Stimulated activated CD4-positive, alpha-beta T cell treated with anti-CD3 and anti-CD28 coated beads, Interleukin-2, amount 100 ng/mL, for 24 hours (primary cell): ENCODE measurements at places on chromosomes 12 and 14.

- DNase-seq, result no peak
Measured at GRCh38 chr12:83476695-83477690, 790.3 kb downstream of the TMTC2 start.

DNA sequence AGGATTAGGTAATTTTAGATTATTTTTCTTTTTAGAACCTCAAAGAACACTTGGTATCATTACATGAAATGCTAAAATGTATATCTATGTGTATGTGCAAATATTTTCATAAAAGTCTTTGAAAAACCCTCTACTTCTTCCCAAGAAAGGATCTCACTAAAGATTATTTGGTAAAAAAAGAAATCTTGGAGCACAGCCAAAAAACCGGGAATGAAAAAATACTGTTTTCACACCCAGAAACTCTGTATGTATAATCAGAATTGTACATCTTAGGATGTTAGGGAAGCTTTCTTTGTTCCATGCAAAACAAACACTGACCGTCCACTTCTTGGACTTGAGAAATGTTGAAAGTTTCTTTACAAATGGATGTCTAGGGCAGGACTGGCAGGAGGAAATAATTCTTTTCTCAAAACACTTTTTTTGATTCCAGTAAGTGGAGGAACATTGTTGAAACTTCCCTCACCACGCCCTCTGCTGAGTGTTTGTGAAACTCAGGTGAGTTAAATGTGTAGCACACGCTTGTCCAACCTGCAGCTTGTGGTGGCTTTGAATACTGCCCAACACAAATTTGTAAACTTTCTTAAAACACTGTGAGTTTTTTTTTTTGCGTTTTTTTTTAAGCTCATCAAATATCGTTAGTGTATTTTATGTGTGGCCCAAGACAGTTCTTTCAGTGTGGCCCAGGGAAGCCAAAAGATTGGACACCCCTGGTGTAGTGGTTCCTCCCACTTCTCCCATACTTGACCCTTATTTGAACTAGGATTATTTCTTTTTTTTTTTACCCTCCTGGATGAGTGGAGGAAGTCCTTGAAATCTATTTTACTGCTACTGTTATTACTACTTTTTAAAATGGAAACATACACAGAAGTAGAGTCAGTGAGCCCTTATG is 26.6 kb downstream of the FBXO34 start:
- DNase-seq, result no peak

- no peak for DNase-seq
Measured at GRCh38 chr12:131530422-131530821, 180.5 kb upstream of the SFSWAP start.

DNA sequence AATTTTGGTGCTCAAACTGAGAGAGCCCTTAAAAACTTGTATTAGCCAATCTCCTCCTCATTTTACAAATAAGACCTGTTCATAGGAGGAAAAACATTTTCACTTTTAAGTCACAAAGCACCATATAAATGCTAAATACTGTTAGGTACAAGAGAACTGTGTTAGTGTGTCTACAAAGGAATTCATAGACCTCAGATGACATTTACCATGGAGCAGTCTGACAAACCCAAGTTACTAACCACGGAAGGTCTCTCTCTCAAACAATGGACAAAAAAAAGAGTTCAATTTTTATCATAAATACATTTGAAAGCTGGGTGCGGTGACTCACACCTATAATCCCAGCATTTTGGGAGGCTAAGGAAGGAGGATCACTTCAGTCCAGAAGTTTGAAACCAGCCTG is 10.0 kb downstream of the SBNO1 start:
- no peak for DNase-seq

DNA sequence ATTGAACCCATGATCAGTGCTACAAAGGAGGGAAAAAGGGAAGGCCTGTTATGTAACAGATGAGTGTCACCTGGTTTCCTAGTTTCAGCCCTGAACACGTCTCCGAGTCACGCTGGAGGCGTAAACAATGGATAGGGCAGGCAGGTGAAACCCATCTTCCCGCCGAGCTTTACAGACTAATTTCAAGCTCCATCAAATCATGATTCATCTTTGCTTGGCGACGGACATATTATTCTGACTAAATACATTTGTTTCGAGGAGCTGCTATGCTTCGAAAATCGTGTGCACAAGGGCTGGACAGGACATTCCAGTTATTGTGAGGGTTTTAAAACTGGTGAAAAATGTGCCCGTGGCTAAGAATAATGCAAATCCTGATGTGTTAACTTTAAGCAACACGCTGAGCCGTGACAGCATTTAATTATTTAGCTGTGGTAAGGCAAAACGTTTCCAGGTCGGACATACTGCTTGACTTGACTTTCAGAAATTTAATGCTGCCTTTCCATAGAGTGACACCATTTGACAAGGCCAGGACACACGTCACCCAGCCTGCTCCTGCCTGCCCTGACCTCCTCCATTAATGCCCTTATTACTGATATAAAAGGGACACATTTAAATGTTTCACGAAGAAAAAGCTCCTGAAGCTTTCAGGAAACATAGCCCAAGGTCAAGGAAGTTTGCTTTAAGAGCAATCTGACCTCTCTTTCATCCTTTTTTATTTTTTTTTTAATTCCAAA is 1203.5 kb upstream of the TMEM132C start:
- no peak for DNase-seq

DNA sequence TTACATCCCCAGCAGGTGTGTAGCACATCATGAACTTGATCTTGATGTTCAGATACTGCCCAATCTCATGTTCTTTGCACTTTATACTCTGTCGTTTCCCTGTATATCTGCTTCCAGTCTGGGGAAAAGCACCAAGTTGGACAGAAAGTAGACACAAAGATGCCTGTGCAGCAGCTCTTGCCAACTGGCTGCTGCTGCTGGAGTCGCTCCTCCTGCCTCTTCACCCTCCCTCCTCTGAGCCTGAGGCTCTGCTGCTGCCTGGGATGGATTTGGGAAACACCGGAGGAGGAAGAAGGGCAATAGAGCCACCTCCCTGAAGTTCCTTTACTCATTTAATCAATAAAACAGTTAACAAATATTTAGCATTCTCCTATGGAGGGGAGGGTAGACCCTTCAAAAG is 32.4 kb downstream of the ADCK1 start:
- no peak for DNase-seq

GRCh38 chr14:55721353-55721752 is 141.3 kb downstream of the KTN1 start:
- DNase-seq, result no peak

- DNase-seq, result no peak
Measured at GRCh38 chr12:106140223-106140986, 1.7 kb upstream of the NUAK1 start.

DNA sequence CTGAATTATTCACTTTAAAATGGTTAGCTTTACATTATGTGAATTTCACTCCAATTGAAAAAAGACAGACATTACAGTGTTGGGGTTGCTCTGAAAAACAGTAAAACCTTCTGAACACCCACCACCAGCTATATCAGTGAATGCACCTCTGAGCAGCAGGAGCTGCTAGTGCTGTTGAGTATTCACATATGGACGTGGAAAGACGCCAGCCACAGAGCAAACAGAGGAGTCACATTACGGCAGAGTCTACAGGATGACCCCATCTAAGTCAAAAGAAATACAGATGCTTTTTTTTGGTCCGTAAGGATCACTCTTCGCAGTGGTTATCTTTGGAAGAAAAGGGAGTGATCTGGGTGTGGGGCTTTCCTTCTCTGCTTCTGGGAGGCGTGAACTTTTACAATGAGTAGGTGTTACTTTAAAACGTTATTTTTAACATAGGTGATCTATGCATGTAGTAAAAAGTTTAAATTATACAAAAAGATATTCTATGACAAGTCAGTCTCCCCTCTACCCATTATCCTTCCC is 4.5 kb downstream of the HVCN1 start:
- DNase-seq, result no peak

DNA sequence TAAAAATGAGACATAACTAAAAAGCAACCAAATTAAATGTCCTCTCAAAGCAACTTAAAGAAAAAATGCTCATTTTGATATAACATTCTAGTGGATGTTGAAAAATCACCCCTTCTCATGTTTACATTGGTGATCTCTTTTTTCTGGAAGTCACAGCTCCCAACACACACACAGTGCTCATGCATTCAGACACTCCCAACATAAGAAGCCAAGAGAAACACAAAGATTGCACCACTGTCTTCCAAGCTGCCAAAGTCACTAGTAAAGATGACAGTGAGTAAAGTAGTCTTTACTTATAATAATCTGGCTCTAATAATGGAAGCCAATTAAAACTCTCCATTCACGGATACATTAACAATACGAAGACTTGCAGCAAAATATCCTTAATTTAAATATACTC is 218.4 kb downstream of the NTF3 start:
- no peak for DNase-seq

GRCh38 chr12:31736472-31736871 is 7.7 kb upstream of the AMN1 start:
- peak; percentile 52 for DNase-seq

GRCh38 chr12:63876980-63877379 is 32.5 kb downstream of the SRGAP1 start:
- no peak for DNase-seq

- DNase-seq, result no peak
Measured at GRCh38 chr14:88613552-88614010, 50.7 kb downstream of the ZC3H14 start.

- DNase-seq, result no peak
Measured at GRCh38 chr12:62848418-62848817, 86.5 kb downstream of the PPM1H start.

- no peak for DNase-seq
Measured at GRCh38 chr12:54199034-54199433, 10.2 kb upstream of the SMUG1 start.

- no peak for DNase-seq
Measured at GRCh38 chr12:101107032-101107763, 102.8 kb downstream of the SLC5A8 start.

GRCh38 chr12:119868992-119869391 is 8.1 kb downstream of the CIT start:
- DNase-seq, result no peak

GRCh38 chr12:6202304-6202703 is 2.1 kb downstream of the CD9 start:
- no peak for DNase-seq

GRCh38 chr12:81303935-81304334 is 226.1 kb downstream of the ACSS3 start:
- no peak for DNase-seq

GRCh38 chr14:94636744-94637412 is 24.7 kb downstream of the SERPINA3 start:
- DNase-seq, result no peak

- DNase-seq, result no peak
Measured at GRCh38 chr12:14554281-14555007, 13.2 kb downstream of the PLBD1 start.

GRCh38 chr14:54348001-54348611 is 48.7 kb upstream of the CDKN3 start:
- no peak for DNase-seq

GRCh38 chr14:75094896-75095295 is 25.5 kb downstream of the ZC2HC1C start:
- DNase-seq, result no peak

- no peak for DNase-seq
Measured at GRCh38 chr14:44300916-44301315, 206.2 kb downstream of the FSCB start.

DNA sequence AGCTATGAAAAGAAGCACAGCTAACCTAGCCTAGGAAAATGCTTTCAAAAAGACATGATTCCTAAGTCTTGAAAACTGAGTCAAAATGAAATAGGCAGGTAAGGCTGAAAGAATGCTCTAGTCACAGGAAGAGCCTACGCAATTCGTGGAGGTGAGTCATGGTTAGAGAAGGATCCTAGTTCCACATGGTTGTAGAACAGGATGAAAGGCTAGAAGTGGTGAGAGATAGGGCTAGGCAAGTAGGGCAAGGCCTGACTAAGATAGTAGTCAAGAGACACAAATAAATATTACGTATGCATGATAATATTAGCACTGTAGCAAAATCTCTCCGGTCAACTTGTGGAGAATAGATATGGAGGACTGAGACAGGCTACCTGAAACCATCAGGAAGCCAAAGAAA is 47.2 kb downstream of the PLCZ1 start:
- no peak for DNase-seq

DNA sequence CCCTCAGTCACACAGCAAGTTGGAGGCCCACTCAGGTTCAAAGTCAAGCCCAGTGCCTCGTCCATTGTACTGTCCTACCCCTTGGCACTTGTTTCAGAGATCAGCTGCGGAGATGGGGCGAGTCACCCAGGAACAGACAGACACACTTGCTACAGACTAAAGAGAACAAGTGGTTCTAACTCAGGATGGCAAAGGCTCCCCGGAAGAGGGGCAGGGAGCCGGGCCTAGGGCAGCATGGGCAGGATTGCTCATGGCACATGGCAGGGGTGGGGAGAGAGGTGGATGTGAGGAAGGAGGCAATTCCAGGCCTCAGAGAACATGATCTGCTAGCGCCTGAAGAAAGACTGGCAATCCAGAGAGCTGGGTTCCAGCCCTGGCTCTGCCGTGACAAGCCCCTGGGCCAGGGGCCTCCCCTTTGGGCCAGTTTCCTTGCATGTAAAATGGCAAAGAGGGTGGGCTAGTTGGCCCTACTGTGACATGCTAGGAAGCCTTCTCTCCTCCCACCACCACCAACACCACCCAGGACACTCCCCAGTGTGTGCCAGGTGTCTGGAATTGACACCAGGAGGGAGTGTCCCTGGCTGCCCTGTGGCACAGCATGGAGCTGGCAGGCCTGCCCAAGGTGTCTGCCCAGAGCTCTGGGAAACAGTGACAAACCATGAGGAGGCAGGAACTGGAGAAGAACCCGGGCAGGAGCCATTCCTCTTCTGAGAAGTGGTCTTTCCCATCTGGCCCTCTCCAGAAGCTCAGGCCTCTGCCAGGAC is 24.0 kb upstream of the IRF2BPL start:
- DNase-seq, result no peak

DNA sequence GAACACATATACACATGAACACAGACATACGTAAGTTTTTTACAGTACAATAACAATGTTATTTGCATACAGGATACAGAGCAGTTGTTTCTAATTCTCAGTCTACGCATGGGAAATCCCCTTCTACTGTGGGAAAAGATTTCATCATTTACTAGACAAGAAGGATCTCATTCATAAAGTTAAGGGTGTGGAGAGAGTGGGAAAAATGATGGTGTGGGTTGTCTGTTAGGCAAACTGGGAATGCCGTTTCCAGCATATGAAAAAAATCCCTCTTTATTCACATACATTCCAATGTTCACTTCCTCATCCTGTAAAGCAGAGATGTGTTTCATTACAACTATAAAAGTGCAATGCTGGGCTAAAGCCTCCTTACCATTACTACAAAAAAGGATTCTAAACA is 120.9 kb downstream of the SINHCAF start:
- no peak for DNase-seq

- DNase-seq, result no peak
Measured at GRCh38 chr12:89278169-89278568, 74.1 kb downstream of the DUSP6 start.

GRCh38 chr12:98516111-98516873 is 902 bp downstream of the TMPO start:
- peak; percentile 85 for DNase-seq

- no peak for DNase-seq
Measured at GRCh38 chr12:52279422-52280318, 5.2 kb downstream of the KRT86 start.

- DNase-seq, result no peak
Measured at GRCh38 chr14:103207388-103208072, 84.3 kb downstream of the TNFAIP2 start.

- DNase-seq, result no peak
Measured at GRCh38 chr14:105283028-105283427, 17.8 kb downstream of the BRF1 start.
